EL (cell line): ENCODE measurements at places on chromosomes 11 and 22.

DNA sequence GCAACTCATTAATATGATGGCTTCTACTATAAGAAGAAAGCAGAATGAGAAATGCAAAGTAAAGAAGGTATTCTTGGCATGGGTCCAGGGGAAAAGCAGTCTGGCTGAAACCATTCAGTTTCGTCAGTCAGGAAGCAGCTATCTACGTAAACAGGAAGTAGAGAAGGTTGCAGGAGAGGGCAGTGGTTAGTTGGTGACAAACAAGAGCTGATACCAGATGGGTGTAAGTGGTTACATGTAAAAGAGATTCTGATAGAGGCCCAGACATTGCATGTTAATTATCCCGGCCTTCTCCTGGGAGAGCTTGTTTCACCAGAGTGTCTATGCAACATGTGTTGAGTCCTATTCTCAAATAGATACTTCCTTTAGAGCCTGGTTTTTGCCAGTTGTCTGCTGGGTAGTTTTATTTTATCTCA, 58.4 kb upstream of the PSMA1 start:
- DNase-seq = peak; percentile 24

- no peak for DNase-seq
Observed at GRCh38 chr22:36204632-36205015, 3.0 kb upstream of the APOL4 start.

DNA sequence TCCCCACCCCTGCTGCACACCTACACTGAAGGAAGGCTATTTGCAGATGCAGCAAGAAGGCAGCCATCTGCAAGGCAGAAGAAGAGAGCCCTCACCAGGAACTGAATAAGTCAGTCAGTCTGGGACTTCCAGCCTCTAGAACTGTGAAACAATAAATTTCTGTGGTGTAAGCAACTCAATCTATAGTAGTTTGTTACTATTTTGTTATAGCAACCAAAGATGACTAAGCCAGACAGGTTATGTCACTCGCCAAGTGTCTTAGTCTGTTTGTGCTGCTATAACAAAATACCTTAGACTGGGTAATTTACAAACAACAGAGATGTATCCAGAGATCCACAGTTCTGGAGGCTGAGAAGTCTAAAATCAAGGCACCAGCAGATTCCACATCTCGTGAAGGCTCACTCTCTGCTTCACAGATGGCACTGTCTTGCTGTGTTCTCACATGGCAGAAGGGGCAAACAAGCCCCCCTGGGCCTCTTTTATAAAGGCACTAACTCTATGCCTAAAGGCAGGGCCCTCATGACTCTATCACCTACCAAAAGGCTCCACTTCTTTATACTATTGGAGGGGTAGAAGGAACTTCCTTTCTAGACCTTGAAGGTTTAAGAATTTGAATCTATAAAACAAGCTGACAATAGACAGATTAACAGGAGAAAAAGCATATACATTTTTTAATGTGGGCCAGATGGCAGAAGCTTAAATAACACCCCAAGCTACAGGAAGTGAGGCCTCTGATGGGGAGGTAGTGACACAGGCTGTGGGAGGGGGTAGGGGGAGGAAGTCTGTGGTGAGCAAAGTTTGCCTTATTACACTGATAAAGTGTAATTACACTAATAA, 12.3 kb downstream of the APOL6 start:
- DNase-seq = no peak

GRCh38 chr11:1205121-1205986, 17.5 kb upstream of the MUC5B start:
- DNase-seq = no peak

- no peak for DNase-seq
Observed at GRCh38 chr22:21713428-21714058, 22.1 kb downstream of the YPEL1 start.

DNA sequence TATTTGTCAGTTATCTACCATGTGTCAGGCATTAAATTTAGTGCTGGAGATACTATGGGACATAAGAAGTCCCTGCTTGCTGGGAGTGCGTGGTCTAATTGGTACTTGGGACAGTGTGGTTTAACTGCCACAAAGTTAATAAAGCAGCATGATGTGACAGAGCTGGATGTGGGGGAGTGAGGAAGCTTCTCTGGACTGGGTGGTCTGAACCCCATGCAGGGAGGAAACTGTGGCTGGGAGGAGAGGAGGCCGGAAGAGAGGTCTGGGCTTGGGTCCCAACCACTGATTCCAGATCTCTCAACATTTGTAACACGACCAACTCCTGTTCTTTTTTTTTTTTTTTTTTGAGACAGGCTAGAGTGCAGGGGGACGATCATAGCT, 37.1 kb downstream of the ST3GAL4 start:
- no peak for DNase-seq

GRCh38 chr11:87589082-87589481, 551.3 kb downstream of the TMEM135 start:
- DNase-seq = no peak

GRCh38 chr11:28108958-28109357, 770 bp downstream of the METTL15 start:
- no peak for DNase-seq

DNA sequence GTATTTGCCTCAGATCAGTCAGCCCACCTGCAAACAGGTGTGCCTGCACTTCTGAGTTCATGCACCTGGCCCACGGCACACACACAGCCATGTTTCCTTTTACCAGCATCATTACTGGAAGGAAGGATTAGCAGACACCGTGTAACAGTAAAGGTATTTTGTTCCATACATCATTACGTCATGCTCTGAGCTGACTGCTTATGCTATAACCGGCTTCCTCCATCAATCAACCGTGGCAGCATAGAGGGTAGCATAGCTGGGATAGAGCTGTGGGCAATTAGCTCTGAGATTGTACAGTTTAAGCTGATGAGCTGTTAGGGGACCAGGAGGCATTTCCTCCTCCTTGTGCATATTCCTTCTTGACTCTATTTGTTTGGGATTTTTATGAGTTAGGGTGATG, 102.4 kb downstream of the ME3 start:
- no peak for DNase-seq

GRCh38 chr11:19546325-19546724, 166.3 kb upstream of the NAV2 start:
- DNase-seq = no peak

DNA sequence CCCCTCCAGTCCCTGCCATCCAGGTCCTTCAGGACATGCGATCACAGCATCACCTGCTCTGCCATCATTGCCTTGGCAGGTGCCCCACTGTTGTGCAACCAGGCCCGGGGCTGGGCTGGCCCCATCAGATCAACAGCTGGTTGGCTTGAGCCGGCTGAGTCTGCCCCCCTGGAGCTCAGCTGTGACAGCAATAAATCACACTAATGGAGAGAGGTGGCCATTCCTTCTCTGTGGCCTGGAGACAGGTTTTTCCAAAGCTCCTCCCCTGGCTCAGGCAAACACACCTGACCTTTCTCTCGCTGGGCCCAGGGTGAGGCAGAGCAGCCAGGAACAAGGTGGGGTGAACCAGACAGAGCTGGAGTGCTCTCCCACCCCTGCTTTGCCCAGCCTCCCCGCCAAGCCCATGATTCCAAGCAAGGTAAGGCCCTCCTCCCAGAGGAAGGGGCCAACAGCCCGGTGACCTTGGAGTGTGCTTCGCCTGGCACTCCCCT, 8.9 kb upstream of the FXYD2 start:
- DNase-seq = no peak

GRCh38 chr11:47656260-47656885, 14.0 kb upstream of the MTCH2 start:
- no peak for DNase-seq

DNA sequence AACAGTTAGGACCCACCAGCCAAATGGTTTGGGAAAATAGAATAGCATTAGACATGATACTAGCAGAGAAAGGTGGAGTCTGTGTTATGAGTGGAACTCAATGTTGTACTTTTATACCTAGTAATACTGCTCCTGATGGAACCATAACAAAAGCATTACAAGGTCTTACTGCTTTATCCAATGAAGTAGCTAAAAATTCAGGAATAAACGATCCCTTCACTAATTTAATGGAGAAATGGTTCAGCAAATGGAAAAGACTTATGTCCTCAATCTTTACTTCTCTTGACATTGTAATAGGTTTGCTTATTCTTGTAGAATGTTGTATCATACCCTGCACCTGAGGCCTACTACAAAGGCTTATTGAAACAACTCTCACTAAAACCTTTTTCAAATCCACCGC, 50.2 kb downstream of the ZNF280B start:
- DNase-seq = no peak

GRCh38 chr22:48306785-48307510, 1520.7 kb downstream of the BRD1 start:
- DNase-seq = no peak

GRCh38 chr11:33770236-33770635, 4.1 kb downstream of the FBXO3 start:
- DNase-seq = no peak

DNA sequence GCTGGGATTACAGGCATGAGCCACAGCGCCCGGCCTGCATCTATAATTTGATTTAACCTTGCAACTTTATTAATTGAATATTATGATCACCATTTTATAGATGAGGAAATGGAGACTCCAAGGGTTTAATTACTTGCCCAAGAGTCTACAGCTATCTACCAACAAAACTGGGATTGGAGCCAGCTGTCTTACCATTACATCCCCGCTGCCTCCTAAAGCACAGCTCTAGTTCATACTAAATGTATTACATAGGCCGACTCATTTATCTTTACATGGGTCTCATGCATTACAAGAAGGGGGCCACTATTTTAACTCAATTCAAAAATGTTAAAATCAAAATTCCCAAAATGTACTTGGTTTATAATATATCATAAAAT, 14.1 kb upstream of the TMA7B start:
- no peak for DNase-seq

- no peak for DNase-seq
Observed at GRCh38 chr11:106386519-106386918, 309.1 kb downstream of the AASDHPPT start.

DNA sequence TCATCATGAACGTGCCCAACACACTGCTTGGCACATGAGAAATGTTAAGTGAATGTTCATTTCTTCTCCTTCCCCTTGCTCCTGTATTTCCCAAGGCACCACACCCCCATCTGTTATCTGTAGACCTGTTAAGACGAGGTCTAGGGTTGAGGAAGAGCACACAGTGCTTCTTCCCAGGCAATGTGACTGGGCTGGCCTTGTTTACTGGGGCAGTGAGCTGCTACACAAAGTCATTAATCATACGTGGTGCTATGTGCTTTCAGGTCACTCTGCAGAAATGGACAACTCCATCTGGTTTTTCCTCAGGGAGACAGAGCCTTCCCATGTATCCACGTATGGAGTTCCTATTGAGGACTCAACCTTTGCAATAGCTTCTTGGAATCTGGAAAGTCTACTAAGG, 118.7 kb downstream of the KCNC1 start:
- DNase-seq = no peak

DNA sequence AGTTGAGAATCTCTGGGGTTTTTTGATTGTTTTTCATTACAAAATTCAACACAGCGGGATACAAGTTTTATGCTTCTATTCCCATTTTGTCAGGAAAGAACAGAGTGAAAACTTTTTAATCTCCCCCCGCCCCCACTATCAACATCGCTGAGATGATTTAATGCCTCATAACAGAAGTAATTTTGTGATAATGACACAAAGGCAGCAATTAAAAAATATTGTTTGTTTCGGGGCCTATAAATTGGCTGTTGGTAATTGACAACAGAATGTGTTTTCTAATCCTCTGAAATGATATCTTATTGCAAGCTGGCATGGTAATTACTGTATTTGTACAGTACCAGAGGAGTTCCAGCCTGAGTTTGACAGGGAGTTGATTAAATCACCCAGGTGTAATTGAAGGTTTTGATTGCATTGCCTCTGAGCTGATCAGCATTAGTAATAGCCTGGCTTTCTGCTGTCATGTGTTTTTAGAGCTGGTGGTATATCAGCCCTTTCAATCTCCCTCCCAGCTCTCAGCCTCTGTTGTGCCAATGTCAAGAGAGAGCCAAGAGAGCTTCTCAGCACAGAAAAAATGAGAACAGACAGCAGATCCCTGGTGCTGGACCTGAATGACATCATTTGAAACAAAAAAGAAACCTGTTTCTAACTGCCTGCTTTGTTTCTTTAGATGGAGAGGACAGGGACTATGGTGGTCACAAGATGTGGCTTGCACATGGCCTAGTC, 265.1 kb downstream of the FAM76B start:
- DNase-seq = no peak

DNA sequence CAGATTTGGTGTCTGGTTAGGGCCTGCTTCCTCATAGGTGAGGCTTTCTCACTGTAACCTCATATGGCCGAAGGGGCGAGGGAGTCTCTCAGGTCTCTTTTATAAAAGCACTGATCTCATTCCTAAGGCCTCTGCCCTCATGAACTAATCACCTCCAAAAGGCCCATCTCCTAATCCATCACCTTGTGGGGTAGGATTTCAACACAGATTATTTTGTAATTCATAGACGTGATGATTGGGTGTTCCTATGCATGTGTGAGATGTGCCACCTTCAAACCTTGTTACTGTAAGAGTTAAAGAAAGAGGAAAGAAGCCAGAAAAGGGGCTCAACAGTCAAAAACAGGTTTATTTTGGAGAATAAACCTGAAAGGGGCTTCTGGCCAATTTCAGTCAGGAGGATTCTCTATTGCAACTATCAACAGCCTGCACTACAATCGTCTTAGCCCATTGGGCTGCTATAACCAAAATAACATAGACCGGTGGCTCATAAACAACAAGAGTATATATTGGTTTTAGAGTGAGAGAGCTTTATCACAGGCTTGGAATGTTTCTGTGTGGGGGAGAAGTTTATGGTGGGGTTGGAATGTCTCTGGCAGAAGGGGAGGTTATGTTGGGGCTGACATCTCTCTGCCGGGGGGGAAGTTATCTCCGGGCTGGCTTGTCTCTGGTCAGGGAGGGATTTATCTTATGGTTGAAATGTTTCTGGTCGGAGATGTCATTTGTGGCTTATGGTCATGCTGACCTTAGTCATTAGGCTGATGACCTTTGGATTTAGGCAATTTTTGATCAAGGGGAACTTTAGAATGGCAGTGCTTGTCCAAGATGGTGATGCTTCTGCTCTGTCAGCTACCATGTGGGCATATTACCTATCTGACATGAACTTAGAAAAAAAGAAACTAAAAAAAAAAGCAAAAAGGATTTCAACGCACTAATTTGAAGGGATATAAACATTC, 35.1 kb downstream of the CSF2RB start:
- DNase-seq = peak; percentile 68

DNA sequence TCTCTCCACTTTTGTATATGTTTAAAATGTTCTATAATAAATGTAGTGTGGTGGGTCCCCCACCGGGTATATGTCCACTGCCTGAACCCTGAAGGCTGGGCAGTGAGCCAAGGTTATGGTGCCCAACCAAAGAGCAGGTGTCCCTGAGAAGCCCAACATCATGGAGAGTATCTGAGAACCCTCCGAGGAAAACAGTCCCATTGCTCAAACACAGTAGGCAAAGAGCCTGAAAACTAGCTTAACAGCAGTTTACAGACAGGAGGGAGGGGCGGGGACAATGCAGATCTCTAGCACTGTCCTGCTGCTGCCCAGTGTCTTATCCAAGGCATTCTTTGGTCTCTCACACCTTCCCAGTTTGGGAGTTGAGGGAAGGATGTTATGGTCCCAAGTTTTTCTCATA, 91.0 kb downstream of the TMPRSS5 start:
- no peak for DNase-seq

GRCh38 chr11:134655189-134655989, 243.3 kb upstream of the B3GAT1 start:
- no peak for DNase-seq

GRCh38 chr11:63800921-63801320, 12.3 kb upstream of the SPINDOC start:
- no peak for DNase-seq
